ENCODE measurements at places on chromosomes 12 and 14.

- no peak for DNase-seq
These were observed 19.6 kb downstream of the LGMN start for GRCh38 chr14:92728759-92729364.

- peak; percentile 76 for DNase-seq
These were observed 8.9 kb downstream of the GPR65 start for GRCh38 chr14:88013750-88014349.

DNA sequence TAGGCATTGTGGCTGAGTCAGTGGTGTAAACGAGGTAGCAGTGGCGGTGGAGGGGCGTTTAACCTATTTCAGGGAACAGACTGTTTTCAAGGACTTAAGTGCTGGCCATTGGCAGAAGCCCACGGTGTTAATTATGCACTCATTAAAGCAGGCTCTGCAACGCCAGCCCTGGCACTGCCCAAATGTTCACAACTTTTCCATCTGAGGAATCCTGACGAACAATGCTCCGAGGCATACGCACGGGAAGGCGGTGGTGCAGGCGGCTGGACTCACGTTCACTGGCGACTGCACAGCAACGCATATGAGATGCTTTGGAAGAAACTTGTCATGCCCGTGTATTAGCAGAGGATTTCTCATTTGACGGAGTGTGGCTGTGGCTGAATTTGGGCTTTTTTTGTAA is 70.6 kb upstream of the SLC24A4 start:
- DNase-seq, result no peak

- no peak for DNase-seq
These were observed 401.4 kb downstream of the PCNX1 start for GRCh38 chr14:71308671-71309070.

DNA sequence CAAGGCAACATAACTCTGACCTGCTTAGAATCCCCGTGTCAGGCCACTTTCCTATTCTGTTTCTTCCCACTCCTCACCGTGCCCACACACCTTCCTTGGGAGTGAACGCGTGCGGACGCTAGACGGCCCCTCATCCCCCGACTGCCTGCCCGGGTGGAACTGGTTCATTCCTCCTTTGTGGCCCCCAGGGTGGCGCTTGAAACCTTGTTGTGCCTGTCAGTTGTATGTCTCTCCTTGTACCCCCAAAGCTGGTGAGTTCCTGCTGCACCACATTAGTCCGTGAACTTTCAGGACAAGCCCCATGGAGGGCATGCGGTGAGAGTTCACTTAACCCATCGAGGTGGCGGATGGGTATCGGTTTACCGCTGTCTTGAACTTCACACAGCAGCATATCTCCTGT is 46.7 kb downstream of the SSH1 start:
- no peak for DNase-seq

- no peak for DNase-seq
These were observed 605.1 kb downstream of the VRK1 start for GRCh38 chr14:97402279-97402678.

DNA sequence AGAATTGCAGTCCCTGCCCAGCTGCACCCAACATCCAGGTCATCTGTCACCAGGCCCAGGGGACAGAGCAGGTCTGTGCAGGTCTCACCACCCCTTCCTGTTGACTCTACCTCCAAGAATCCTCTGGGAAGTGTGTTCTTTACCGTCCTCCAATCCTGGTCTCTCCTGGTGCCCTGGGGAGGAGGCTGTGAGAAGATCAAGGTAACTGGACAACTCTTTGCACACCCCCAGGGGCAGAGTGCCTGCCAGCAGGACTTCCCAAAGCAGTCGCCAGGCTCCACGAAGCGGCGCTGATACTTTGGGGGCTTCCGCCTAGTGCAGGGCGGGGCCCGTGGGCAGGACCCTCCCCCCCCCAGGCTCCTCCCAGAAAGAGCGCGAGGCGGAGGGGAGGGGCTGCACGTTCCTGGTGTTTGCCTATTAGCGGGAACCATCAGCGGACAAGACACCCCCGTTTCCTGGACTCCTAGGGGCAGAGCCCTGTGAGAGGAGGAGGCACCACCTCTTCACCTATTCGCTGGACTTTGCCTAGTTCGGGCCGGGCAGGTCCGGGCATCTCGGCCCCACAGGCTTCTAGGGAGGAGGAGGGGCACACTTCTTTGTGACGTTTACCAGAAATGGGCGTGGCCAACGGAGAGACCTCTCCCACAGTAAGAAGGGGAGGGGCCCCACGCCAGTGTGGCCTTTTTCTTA is 918.0 kb downstream of the AACS start:
- DNase-seq, result no peak

DNA sequence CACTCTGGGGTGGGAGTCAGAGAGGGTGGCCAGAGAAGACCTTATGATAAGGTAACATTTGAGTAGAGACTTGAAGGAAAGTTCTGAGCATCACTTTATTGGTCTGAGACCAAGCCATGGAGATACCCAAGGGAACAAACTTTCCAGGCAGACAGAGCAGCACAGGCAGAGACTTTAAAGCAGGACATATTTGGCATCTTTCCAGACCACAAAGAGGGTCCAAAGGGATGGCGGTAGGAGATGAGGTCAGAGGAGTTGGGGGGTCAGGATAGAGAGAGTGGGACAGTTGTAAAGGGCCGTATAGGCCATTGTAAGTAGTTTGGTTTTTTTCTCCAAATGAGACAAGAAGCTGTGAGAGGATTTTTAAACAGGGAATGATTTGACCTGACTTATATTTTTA is 344.4 kb downstream of the SEC23A start:
- DNase-seq, result no peak

- DNase-seq, result no peak
These were observed 4.6 kb downstream of the KIF26A start for GRCh38 chr14:104142946-104143470.

DNA sequence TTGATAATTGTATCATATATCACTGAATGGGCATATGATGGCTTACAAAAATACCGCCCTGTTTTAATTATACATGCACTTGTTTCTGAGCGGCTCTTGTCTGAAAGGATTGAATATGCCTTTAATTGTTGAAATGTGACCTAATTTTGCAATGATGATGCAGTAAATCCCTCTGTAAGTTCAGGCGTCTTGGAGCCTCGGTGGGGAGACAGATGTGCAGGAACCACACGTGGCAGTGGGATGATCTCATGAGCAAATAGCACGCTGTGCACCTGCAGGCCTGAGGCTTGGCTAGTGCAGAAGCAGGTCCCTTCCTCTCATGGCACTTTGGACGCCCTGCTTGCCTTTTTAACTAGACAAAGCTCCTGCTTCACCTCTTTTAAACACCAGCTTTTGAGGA is 49.3 kb upstream of the ASPG start:
- DNase-seq, result peak; percentile 80

GRCh38 chr12:113186033-113186365 is 478 bp downstream of the RITA1 start:
- DNase-seq, result peak; percentile 19

- DNase-seq, result no peak
These were observed 9.2 kb downstream of the PLBD1 start for GRCh38 chr12:14558473-14558959.

DNA sequence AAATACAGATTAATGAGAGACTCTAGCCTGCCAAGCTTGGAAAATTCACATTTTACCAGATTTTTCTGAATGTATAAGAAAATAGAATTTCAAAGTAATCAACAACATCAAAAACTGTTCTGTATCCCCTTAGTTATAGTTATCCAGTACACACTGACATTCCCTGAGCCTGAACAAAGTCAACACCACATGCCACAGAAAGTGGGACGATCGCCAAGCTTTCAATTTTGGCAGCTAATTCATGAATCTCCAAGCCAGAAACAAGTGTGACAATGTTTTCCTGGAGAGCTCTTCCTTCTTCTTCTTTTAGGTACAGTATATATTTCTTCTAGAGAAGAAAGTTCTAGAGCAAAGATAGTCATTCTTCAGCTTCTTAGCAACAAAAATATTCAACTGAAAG is 290.2 kb downstream of the PRKD1 start:
- no peak for DNase-seq

- DNase-seq, result no peak
These were observed 241.1 kb upstream of the FBXO33 start for GRCh38 chr14:39673270-39673711.

- no peak for DNase-seq
These were observed 208.1 kb downstream of the ZFP36L1 start for GRCh38 chr14:68584786-68585185.

DNA sequence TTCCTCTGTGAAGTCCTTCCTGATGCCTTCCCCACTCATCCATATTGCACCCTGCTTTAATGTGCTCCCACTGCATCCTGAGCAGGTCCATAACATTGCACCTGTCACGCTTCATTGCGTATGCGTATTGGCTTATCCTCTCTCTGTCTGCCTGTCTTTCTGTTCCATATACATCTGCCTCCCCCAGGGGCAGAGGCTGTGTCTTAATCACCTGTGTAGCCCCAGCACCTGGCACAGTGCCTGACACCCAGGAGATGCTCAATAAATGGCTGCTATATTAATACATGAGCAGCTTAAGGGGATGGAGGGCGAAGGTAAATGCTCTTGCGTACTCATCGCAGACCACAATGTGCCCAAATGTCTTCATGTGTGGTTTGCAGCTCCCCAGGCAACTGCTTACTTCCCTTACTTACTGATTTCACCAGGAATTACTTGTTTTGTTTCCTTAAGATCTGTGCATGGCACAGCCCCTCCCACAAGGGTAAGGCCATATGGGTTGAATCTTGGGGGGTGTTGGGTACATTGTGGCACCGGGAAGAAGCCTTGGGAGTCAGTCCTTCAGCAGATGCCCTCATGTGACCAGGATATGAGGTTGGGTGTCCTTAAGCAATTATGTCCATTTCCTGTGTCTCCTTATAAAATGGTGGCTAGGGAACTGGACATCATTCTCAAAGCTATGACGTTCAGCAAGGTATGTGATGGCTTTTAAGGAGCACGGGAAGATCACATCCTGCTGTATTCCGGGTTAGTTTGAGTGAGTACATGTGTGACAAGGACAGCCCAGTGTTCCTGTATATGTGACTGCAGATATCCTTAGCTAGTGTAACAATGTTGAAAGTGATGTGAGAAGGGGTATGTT is 848 bp upstream of the CPNE6 start:
- DNase-seq, result peak; percentile 63

Measured in D341Med (cell line).